NCI-H1105 (cell line): ENCODE measurements at places on chromosomes 1 and 21.
A peak's percentile ranks its signal among the peaks of the same experiment; 100 is the strongest.

GRCh38 chr1:151680826-151681225 is 35.8 kb downstream of the CELF3 start:
- DNase-seq = no peak

DNA sequence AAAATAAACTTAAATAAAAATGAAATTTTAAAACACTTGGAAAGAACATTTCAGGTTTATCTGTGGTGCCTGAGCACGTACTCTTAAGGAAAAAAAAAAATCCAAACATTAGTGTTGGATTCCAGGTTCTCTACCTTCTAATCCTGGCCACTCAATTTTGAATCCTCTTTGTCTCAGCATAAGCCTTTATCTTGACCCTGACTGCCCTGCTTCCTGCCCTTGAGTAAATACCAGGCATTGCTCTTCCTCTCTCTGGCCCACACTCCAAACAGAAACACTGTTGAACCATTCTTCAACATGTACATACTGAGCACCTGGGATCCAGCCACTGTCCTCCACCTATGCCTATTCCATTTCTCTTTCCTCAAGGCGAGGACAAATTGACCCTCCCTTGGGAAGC is 11.4 kb upstream of the VANGL1 start:
- no peak for DNase-seq

GRCh38 chr1:59570524-59570923 is 244.2 kb upstream of the HOOK1 start:
- peak; percentile 49 for DNase-seq

DNA sequence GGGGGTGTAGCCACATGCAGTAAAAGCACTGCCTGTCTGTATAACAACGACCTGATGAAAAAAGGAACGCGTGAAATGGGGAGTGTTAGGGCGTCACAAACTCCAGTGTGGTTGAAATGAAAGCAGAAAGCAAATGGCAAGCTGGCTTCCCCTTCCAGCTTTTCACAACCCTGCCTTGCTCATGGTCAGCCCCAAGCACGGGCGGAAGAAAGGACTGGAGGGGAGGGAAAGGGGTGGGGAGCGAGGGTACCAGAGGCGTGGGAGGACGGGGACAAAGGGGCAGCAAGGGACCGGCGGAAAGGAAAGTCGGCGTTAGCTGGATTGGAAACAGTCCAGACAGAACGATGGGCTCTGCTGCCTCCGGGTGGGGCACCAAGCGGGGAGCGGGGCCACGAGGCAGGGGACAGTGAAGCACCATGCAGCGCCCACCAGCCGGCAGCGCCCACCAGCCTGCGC is 9.6 kb downstream of the VPS26C start:
- DNase-seq = peak; percentile 22

DNA sequence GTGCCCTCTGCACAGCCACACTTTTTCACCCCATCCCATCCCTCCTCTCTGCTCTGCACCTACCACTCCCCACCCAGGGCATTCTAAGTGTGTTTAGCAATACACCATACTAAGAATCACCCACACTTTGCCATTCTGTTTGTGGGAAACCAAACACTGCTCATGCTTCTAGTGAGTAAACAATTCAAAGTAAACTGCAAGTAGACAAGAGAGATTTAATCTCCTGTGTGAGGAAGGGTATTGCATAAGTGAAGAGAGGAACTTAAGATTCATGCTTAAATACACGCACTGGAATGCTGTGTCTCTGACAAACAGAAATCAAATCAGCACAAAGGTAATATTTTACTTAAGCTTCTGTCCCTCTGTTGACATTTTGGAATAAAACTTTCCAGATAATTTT is 4.8 kb upstream of the EDARADD start:
- no peak for DNase-seq

DNA sequence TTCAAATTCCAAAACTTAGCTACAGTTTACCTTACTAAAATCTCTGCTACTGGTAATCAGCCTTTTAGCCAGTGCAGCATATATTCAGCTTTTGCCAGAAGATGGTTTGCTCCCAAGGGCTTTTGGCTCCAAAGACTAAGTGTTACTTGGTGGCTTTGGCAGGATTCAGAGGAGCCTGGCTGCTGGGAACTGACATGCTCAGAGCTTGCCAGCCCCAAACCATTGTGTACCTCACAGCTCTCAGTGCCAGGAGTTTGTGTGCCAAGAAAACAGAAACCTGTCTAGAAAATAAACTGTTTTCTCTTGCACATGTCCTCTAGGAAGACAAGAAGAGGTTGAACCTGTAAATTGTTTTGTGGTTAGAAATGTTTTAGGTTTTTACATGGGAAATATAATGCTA is 315.9 kb downstream of the ST6GALNAC3 start:
- no peak for DNase-seq

DNA sequence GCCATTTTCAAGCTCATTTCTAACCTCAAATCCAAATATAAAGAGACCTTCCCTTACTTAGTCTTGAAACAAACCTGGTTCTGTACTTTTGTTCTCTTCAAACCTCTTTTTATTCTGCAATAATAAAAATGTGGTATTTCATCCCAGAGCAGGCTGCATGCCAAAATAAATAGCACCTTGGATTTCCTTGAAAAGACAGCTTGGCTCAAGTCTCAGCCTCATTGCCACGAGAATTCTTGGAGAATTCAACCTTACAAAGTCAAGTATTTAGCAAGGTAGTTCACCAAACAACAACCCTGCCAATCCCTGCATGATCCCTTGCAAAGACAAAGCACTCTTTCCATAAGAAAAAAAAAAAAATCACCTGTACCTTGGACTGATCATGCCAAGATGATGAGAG is 33.8 kb downstream of the KANK4 start:
- DNase-seq = no peak

DNA sequence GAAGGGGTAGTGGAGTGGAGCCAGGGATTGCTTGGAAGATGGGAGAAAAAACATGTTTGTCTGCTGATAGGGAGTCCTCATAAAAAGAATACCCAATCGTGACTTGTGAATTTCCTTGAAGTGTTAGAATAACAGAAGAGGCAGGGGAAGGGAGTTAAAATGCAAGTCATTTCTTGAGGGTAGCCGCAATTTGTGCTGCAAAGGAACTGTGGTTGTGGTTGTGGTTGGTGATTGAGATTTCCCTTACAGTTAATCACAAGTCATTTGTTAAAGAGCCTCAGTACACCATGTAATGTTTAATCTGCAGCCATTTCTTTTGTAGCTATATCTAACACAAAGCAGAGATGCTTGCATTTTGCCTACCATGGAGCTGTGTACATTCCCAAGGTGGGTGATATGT is 38.5 kb upstream of the EGLN1 start:
- DNase-seq = no peak

- no peak for DNase-seq
Measured at GRCh38 chr1:208851366-208851765, 607.2 kb upstream of the PLXNA2 start.

- DNase-seq = no peak
Measured at GRCh38 chr1:15214527-15214926, 32.5 kb upstream of the FHAD1 start.
